Left lobe of liver (tissue), 2 donors: ENCODE measurements at places on chromosomes 1 and 21. TPM values are rescaled to one million over a fixed set of nuclear protein-coding genes. Genes with fewer than 3 reads are reported as not detected.

DNA sequence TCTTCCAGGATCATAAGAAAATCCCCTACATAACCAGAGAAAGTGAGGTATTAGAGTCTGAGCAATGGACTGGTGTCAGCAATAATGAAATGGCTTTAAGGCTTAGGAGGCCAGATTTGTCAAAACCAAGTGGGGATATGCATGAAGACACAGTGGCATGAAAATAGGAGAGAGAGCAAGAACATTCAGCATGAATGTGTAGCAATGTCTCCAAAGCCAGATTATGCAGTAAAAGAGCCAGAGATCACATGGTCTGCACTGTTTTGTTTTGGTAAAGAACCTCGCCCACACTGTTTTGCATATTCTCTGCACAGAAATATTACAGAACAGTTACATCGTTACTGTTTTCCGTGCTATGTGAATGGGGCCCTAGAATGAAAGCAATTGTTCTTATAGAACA lies 589.4 kb downstream of the PLPP3 start:
- no peak for DNase-seq

DNA sequence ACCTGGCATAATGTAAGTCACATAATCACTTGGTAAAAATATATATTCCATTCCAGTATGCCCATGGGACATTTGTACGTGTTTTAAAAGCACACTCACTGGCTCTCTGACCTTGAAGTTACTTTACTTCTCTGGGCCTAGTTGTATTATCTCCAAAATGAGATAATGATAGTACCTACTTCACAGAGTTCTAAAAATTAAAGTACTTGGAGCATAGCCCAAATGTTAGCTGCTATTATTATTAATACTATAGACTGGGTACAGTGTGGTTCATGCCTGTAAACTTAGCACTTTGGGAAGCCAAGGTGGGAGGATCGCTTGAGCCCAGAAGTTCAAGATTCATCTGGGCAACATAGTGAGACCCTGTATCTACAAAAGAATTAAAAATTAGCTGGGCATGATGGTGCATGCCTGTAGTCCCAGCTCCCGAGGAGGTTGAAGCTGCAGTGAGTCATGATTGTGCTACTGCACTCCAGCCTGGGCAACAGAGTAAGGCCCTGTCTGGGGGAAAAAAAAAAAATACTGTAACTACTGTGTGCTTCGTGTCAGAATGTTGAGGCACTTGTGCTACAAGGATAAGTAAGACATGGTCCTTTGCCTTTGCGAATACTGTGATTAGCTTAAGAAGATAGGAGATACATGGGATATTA lies 45.7 kb downstream of the TDRD5 start:
- DNase-seq: no peak

The SH2D5 gene
- 0.30 TPM for total RNA-seq

DNA sequence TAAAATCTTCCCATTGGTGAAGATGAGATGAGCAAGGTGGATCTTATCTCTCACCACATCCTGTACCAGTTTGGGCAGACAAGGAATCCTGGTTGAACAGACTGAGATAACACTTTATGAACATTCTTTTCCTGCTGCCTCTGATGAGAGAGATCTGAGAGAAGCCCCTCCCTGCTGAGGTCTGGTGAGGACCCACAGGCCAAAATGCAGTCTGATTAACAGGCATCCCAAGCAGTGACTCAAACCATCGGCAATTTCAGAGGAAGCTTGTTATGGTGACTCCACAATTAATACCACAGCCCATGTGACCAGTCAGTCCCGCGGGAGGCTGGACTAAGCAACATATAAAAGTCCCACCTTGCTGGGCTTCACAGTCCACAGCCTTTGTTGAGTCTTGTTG lies at the start of gene PRR9:
Gene PRR9 (plus strand): TSS at position 373 of the 400 bp plus-strand sequence. CDS start 561 bp downstream, outside the sequence.
- DNase-seq: no peak

The CHAF1B gene
- total RNA-seq: 0.43 TPM

DNA sequence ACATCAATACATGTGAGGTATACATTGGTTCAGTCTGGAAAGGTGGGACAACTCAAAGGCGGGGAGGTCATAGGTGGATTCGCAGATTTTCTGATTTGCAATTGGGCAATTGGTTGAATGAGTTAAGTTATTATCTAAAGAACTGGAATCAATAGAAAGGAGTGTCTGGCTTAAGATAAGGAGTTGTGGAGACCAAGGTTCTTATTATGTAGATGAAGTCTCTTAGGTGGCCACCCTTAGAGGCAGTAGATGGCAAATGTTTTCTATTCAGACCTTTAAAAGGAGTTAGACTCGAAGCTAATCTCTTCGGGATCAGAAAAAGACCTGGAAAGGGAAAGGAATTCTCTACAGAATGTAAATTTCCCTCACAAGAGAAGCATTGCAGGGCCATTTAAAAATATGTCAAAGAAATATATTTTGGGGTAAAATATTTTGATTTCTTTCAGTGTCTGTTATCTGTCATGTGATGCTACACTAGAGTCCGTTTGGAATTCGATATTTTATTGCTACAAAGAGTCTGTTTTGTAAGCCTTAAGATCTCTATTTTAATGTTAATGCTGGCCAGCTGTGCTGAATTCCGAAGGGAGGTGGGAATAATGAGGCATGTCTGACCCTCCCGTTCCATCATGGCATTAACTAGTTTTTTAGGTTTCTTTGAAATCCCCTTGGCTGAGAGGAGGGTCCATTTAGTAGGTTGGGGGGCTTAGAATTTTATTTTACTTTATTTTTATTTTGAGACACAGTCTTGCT lies 265.1 kb downstream of the PTPRU start:
- no peak for DNase-seq

- no peak for DNase-seq
These were observed 53.5 kb downstream of the KIRREL1 start for GRCh38 chr1:158046715-158047510.

- DNase-seq: peak; percentile 77
These were observed 11.4 kb upstream of the SELE start for GRCh38 chr1:169745015-169745861.

GRCh38 chr1:241525026-241525425 lies 5.5 kb upstream of the FH start:
- DNase-seq: no peak

GRCh38 chr1:15848143-15848928 lies 829 bp downstream of the SPEN start:
- DNase-seq: peak; percentile 63

GRCh38 chr1:30250984-30251850 lies 472.2 kb downstream of the MATN1 start:
- DNase-seq: no peak

DNA sequence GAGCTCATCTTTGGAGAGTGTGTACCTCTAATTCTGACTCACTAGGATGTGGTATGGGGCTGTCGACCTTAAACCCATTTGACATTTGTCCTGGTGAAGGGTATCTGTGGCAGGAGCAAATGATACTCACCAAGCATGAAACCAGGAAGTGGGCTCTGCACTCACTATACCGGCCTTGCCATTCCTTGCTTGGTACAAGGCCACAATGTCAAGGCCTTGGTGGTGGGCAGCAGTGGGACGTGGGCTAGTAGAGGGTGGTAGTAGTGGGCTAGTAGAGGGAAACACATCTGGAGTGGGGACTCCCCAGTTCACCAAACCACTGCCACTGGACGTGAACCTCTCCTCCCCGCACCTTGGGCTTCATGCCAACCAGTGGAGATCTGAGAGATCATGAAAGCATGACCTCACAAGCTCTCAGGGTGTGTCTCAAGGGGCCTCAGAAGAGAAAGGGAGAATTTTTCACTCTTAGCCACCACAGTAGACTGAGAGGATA lies 11.5 kb downstream of the TNFSF4 start:
- no peak for DNase-seq

DNA sequence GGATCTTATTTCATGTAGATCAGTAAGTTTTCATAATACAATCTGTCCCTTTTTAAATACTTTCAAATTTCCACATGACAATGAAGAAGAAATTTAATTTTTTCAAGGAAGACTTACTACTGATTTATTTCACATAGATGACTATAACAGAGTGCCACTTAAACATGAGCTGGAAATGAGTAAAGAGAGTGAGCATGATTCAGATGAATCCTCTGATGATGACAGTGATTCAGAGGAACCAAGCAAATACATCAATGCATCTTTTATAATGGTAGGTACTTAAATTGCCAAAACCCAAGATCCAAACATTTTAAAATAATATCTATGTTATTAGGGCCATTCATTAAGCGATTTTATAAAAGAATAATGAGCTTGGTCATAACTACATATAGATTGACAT lies 110.4 kb downstream of the PTPRC start:
- DNase-seq: no peak

DNA sequence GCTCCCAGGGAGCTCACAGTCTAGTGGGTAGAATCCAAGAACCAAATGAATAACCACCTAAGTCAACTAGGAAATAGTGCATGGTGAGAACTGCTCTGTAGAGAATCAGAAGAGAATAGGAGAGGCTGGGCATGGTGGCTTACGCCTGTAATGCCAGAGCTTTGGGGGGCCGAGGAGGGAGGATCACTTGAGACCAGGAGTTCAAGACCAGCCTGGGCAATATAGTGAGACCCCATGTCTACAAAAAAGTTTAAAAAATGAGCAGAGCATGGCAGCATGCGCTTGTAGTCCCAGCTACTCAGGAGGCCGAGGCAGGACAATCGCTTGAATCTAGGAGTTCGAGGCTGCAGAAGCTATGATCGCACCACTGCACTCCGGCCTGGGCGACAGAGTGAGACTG lies 122.3 kb upstream of the IRF2BP2 start:
- DNase-seq: no peak

DNA sequence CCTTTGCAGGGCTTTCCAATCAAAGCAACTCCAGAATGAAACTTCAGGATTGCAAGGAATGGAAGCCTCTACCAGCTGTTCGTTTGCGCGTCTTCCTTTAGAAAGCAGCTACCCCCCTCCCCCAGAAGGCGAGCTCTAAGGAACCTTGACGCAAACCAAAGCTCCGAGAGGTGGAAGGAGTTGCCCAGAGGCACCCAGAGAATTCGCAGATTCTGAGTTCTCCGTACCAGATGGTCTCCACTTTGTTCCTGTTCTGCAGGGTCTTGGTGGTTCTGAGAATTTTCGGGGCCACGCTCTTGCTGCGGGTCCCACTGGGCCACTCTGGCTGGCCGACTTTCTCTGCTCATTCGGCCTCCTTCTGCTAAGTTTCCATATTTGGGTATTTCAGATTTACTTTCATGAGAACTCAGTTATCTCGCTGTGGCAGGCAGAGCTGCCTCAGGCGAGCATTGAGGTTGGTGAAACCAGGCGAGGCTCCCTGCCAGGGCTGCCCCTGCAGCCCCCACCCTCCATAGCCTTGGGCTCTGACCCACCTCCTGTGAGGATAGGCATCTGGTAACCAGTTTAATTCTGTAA lies 801 bp downstream of the TRAF5 start:
- DNase-seq: no peak

DNA sequence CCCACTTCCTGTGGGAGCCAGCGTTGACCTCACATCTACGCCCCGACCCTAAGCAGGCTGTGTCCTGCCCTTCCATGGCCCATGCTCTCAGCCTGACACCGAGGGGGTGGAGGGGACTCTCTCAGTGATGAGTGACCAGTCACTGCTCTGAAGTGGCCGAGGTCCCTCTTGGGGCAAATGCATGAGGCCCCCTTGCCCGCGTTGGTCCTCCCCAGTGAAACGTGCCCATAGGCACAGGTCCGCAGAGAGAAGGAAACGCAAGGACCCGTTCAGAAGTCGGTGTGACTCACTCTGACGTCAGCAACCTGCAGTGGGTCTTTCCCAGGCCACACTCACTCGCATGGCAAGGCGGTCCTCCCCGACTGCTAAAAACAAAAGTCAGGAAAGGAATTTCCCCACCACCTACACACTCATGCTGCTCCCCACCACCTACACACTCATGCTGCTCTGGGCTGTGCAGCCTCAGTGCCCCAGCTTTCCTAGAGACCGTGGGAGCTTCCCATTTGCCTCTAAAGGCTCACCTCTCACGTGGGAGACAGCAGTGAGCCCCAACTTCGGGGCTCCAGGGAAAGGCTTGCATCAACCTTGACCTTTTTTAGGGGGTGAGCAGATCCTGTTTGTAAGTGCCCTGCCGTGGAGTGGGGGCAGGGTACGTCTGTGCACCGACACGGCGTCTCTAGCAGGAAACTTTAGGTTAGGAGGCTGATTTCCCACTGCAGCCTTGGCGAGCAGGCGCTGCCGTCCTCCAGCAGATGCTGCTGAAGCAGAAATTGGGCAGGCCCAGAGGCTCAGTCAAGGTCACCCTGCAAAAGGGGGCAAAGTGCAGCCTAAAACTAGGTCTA lies 11.4 kb downstream of the UBASH3A start:
- DNase-seq: no peak
